ENCODE measurements at places on chromosomes 1 and 21.
A peak's percentile ranks its signal among the peaks of the same experiment; 100 is the strongest.

- no peak for DNase-seq
These were observed 21.0 kb upstream of the GADD45A start for GRCh38 chr1:67664048-67664447.

DNA sequence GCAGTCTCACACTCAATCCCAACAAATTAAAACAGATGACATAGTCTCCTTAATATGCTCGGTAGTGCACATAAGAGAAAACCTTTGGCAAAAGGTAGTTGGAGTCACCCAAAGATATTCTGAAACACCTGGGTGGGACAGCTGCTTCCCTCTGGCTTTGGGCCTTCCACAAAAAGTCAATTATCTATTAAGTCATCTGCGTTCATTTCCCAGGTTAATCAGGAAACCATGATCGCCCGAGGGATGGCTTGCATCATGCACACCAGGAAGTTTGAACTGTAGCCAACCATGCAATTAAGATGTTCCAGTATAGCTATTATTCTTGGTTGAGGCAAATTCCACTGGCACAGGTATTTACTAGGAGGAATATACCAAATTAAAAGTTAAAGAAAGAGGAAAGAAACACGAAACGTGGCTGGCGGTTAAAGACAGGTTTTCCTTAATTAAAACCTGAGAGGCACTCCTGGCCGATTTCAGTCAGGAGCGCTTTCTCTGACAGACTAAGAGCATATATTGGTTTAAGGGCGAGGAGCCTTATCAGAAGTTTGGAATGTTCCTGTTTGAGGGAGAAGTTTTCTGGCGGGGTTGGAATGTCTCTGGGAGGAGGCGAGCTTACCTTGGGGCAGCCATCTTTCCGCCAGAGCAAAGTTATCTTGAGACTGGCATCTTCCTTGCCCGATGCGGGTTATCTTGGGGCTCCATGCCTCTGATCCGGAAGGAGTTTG is 19.9 kb downstream of the CLDN17 start:
- DNase-seq: no peak

DNA sequence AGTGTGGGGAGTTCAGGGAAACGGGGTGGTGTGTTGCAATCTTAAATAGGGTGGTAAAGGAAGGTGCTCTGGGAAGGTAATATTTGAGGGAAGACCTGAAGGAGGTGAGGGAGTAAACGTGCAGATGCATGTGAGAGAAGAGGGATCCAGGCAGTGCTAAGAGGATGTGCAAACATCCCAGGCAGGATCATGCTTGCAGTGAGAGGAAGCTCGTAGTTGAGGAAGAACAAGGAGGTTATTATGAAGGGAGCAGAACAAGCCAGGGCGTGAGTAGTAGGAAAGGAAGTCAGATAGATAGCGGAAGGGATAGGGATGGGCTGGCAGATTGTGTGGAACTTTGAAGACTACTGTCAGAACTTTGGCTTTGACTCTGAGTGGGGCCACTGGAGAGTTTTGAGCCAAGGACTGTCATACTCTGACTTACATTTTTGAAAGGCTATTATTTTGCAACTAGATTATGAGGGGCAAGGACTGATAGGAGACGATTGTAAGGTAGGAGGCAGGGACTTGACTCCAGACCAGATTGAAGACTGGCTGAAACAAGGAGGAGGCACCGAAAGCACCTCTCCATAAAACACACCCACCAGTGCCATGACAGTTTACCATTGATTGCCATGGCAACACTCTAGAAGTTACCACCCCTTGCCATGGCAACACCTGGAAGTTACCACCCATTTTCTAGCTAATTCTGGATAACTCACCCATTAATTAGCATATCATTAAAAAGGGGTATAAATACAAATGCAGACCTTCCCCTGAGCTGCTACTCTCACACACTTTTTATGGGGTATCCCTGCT is 67.0 kb downstream of the XCL2 start:
- DNase-seq: no peak

DNA sequence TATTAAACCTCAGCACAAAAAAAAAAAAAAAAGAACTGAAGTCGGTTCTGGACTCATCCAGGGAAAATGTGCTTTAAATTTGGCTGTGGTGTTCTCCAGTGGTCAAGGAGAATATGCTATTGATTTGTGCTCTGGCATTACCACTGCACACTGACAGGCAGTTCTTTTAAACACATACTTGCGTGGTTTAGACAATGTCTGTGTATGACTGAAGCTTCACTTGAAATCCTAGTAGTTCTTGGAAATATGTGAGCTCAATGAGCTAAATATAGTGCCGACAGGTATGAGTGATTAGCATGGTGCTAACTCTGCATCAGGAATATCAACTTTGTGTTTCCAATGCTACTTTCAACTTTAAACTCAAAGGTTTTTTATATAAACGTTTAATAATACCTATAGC is 415.6 kb downstream of the SMYD3 start:
- peak; percentile 84 for DNase-seq

- DNase-seq: no peak
These were observed 34.8 kb downstream of the PTAFR start for GRCh38 chr1:28141685-28142084.

- peak; percentile 86 for DNase-seq
These were observed 102.3 kb downstream of the TNFSF18 start for GRCh38 chr1:172948457-172948856.

GRCh38 chr1:73452522-73452921 is 745.5 kb downstream of the LRRIQ3 start:
- no peak for DNase-seq

- no peak for DNase-seq
These were observed 83.8 kb downstream of the PLPP3 start for GRCh38 chr1:56495538-56495937.

DNA sequence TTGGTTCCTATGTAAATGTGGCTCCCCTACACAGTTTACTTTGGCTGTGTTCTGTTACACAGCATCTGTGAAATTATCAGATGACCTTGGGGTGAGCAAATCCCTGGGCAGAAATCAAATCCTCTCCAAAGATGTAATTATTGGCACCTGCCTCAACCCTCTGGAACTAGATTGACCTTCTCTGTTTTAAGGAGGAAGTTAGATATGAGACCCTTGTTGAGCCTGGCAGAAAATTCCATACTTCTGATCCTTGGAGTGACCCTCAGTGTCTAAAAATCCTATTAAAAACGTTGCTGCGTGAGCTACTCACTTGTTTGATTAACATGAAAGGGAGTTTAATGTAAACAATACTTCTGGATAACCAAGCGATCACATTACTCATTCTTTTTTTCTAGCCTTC is 122.0 kb downstream of the CLIC6 start:
- DNase-seq: no peak

DNA sequence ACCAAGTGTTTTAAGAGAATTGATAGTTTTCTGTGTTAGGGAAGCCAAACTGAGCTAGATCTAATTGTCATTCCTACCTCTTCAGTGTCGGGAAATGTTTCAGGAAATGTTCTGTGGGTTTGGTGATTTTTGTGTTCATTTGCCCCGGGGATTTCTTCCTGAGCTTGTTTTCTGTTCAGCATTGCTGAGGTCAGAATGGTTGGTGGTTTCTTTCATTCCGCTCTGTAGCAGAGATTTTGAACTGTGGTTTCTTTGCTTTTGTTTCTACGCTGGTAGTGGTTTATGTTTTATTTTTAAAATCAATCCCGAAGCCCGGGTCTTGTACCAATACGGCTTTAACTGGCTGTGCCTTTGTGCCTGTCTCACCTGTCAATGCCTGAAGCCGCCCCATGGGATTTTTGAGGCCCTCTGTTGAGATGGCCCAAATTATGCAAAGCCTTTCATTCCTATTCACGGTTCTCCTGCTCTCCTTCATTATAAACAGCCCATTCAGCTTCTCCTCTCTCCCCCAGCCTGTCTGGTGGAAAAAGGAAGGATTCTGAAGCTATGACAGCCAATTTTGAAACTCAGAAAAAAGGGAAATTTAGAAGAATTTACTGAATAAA is 417.2 kb upstream of the KAZN start:
- DNase-seq: no peak
